Panc1 (cell line): ENCODE measurements at places on chromosomes 5 and 9.

- no peaks in the 10 kb centered on the region for H3K27me3 ChIP-seq
- H3K27ac ChIP-seq = no peak overlapping the region
- DNase-seq = no peak
These were observed 206.8 kb downstream of the TMC1 start for GRCh38 chr9:72728031-72728770.

- H3K36me3 ChIP-seq = no peaks in the 10 kb centered on the region
- no peak overlapping the region for H3K4me3 ChIP-seq
- no peak for DNase-seq
- no peaks in the 10 kb centered on the region for H3K4me1 ChIP-seq
These were observed 36.3 kb upstream of the CTXN3 start for GRCh38 chr5:127612441-127613141.

DNA sequence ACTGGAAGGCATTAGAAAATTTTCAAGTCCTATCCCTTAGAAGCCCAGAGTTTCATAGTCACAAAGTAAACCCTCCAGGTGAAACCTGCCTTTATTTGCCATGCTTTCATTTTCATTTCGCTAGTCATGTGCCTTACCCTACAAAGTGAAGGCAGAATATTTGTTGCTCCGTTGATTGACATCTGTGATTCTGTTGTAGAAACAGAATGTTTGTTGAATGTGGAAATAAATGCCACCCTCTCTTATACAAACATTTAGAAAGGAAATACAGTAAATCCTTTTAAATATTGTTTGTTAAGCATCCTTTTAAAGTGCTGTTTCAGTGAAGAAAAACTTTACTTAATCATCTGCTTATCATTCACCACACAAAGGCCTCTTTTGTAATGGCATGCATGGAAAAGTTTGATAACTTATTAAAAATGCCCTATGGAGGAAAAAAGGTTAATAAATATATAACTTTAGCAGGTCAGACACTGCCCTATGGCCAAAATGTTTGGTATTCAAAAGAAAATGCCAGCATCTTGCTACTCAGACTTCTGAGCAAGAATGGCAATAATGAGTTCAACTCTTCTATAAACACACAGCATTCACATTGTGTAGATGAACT is 34.3 kb upstream of the CAST start:
- H3K27me3 ChIP-seq = no peaks in the 10 kb centered on the region
- no peak overlapping the region for H3K4me3 ChIP-seq
- DNase-seq = no peak
- no peaks in the 10 kb centered on the region for H3K4me1 ChIP-seq

DNA sequence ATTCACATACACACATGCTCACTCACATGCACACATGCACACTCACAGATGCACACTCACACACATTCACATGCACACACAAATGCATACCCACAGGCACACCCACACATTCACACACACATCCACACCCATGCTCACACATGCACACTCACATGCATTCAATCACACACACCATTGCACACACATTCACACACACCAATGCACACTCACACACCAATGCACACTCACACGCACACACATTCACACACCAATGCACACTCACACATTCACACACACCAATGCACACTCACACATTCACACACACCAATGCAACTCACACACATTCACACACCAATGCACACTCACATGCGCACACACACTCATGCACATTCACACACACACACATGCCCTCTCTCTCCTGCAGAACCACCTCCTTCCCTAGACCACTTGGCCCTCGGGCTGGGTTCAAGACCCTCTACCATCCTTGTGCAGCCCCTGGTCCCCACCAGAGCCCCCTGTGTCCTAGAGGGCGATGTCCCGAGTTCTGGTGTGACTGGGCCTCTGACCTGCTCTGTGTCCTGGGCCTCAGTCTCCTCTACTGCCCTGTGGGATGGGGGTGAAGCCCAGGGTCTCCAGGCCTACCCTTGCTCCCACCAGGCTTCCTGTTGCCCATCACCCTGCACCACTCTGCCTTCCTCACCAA is 139.0 kb downstream of the OLFM1 start:
- DNase-seq = no peak
- no peaks in the 10 kb centered on the region; the same call in 1 of the 2 replicates for H3K27me3 ChIP-seq
- H3K27ac ChIP-seq = no peak overlapping the region
- H3K36me3 ChIP-seq = no peaks in the 10 kb centered on the region

GRCh38 chr5:103271570-103272289 is 13.2 kb downstream of the MACIR start:
- DNase-seq = no peak
- H3K27me3 ChIP-seq = no peaks in the 10 kb centered on the region
- H3K4me1 ChIP-seq = peaks cover 12% of the 10 kb centered on the region; the same call in 1 of the 2 replicates

- no peaks in the 10 kb centered on the region for H3K36me3 ChIP-seq
- no peaks in the 10 kb centered on the region for H3K27me3 ChIP-seq
- no peaks in the 10 kb centered on the region; the same call in 1 of the 2 replicates for H3K4me1 ChIP-seq
- no peak overlapping the region for H3K27ac ChIP-seq
- H3K4me3 ChIP-seq = no peak overlapping the region
These were observed 87.5 kb downstream of the TTLL11 start for GRCh38 chr9:122005597-122005996.

- no peak overlapping the region for H3K27ac ChIP-seq
- no peaks in the 10 kb centered on the region for H3K27me3 ChIP-seq
- H3K4me1 ChIP-seq = peaks cover 6% of the 10 kb centered on the region; the same call in 1 of the 2 replicates
- no peak for DNase-seq
These were observed 44.7 kb upstream of the IL17B start for GRCh38 chr5:149423794-149424268.

DNA sequence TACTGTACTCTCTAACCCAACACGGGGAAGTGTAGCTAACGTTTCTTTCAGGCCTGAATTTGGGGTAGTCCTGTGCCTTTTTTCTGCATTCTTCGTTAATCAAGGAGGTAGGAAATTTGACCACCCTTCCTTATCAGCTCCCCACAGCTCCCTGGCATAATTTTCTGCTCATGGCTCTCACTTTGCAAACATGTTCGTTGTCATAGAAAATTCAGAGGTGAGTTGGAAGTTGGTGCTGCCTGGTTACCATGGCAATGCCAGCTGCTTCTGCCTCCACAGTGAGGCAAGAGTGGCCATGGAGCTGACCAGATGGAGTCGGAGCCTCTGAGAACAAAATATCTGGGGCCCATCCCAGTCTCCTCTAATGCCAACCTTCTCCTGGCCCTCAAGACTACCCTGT is 116.6 kb upstream of the BOD1 start:
- no peak overlapping the region for H3K27ac ChIP-seq
- H3K36me3 ChIP-seq = no peaks in the 10 kb centered on the region
- no peak overlapping the region for H3K4me3 ChIP-seq
- DNase-seq = no peak
